ENCODE measurements at places on chromosomes 3 and 15. TPM values are rescaled to one million over a fixed set of nuclear protein-coding genes. Genes with fewer than 3 reads are reported as not detected.

The PXK gene
- 14.2 TPM for polyA plus RNA-seq

The CADM2 gene
- polyA plus RNA-seq = 12.4 TPM

DNA sequence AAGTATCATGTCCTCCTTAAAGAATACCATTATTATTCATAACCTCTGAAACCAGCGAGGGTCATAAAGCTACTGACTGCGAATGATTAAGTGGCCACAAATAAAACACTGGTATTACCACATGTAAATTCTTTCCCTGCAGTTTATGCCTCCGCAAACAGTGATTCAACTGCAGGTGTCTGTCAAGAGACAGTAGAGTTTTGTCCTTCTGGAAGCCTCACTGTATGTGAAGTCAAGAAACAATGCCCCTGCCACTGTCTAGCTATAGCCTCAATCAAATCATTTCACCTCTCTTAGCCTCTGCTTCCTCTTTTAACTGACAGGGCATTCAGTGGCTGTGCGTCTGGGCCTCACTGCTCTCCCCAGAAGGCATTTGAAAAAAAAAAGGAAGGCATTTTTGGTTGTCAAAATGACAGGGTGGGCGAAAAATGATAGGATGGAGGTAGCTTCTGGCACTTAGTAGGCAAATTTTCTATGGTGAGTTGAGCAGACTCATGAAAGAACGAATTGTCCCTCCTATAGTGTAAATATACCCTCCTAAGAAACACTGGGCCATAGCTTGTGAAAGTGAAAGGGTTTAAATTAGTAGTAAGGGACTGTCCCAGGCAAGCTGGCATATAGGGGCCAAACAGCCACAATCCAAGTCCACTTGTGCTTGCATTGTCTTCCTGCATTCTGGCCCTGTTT is 66.7 kb downstream of the FILIP1L start:
- no peak for DNase-seq

- no peak for DNase-seq
Measured at GRCh38 chr3:194382196-194382891, 12.8 kb upstream of the LRRC15 start.
